ENCODE measurements at places on chromosomes 6 and 20.

DNA sequence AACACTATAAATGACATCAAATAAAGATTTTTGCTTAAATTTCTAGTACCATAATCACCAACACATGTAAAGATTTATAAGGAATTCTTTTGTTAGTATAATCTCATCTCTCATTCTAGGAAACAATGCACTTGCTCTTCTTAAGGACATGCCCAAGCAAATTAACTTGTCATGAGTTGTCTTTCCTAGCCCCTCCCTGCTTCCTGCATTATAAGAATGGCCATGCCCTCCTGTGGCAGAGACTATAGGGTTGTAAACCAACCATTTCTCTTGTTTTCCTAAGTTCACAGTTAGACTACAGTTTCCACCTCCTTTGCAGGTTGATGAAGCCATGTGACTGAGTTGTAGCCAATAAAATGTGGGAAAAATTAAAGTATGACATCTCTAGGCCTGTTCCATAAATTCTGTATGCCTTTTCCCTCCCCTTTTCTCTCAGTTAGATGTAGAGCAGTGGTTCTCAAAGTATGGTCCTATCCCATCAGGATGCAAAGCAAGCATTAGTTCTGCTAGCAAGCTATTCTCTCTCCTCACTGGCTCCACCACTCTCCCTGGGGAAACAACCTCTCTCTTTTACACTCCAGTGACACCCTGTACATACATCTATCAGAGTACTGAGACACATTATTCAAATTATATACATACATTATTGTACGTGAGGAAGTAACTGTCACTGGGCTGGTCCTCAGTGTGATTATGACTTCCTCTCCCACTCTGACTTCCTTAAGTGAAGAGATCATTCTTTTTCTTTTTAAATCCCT, 295.0 kb downstream of the PKHD1 start:
- DNase-seq = no peak

GRCh38 chr6:40807484-40807883, 220.3 kb upstream of the LRFN2 start:
- DNase-seq = peak; percentile 16

DNA sequence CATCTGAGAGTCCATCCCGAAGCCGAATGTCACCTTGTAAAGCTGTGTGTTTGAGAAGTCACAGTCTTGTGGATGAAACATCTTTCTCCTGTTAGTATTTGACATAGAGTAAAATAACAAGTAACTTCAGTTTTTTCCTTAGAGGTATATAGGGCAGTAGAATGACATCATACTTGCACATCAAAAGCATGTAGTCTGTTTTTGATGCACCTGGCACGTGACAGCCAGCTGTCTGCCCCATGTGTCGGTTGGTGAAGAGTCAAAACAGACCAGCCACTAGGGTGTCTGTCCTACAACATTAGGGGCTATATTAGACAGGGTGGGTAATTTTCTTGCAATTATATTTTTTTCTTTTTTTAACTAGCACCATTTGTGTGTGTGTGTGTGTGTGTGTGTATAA, 70.2 kb downstream of the SNX9 start:
- DNase-seq = peak; percentile 23

GRCh38 chr6:14934013-14934412, 311.9 kb upstream of the JARID2 start:
- no peak for DNase-seq

GRCh38 chr20:59772931-59773913, 160.2 kb downstream of the SYCP2 start:
- no peak for DNase-seq

DNA sequence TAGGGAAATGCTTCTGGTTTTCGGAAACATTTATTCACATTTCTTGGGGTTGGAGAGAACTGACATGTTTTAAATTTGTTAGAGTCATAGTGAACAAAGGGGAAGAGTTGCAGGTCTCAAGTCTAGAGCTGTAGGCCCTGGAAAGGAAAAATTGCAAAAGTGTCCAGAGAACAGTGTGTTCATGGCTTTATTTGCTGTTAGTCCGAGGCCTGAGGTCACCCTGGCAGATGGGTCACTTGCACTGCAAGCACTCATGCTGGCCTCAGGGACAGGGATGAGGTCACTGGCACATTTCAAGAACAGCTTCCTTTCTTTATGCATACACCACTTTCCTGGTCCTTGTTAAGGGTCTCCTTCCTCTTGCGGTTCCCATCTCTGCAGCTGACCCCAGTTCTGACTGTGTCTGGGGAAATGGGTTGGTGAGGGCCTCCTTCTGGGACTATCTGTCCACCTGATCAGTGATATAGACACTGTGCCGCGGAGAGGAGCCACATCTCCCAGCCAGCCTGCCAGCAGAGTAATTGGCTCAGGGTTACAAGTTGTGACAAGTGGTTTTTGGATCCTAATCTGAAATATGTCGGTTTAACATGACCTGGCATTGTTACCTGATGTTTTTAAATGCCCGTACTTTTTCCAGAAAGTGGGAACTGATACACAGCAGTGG, 194.0 kb downstream of the EYA4 start:
- DNase-seq = no peak

GRCh38 chr20:18164356-18164755, 26.7 kb downstream of the KAT14 start:
- DNase-seq = no peak

- no peak for DNase-seq
These were observed 501.4 kb downstream of the BCKDHB start for GRCh38 chr6:80607811-80608391.

GRCh38 chr6:147207351-147207750, 3.1 kb downstream of the STXBP5 start:
- no peak for DNase-seq

DNA sequence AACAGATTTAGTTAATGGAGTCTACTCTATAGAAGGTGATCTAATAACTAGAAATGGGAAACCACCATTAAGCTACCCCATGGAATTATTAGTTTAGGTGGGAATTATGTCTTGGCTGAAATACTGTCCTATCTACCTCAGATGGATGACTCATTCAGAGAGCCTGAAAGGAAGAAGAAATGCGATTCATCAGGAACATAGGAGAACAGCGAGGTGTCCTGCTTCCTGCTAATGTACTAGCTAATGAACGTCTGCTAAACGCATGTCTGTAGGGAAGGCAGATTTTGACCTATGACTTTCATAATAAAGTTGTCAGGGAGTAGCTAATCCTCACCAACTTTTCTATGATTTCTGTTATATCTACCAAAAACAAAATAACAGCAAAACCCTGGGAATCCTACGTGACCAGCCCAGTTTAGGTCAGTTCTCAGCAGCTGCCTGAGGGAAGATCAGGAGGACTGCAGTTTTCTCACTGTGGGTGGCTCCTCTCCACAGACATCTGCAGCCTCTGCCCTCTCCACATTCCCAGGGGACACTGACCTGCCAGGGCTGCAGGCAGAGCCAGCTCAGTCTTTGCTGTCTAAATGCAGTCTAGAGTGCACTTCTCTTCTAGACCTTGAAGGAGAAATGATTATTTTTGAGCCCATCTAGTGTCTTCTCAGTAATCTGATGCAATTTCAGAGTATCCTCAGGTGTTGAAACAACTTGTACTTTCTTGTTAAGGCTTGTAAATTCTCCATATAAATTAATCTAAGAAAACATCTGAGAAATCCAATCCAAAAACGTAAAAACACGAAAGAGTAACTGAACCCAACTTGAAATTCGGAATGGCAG, 18.1 kb upstream of the SFT2D1 start:
- no peak for DNase-seq

GRCh38 chr6:28675600-28675999, 149.9 kb downstream of the GPX5 start:
- no peak for DNase-seq

- no peak for DNase-seq
These were observed 7.4 kb downstream of the EPM2A start for GRCh38 chr6:145727817-145728388.

DNA sequence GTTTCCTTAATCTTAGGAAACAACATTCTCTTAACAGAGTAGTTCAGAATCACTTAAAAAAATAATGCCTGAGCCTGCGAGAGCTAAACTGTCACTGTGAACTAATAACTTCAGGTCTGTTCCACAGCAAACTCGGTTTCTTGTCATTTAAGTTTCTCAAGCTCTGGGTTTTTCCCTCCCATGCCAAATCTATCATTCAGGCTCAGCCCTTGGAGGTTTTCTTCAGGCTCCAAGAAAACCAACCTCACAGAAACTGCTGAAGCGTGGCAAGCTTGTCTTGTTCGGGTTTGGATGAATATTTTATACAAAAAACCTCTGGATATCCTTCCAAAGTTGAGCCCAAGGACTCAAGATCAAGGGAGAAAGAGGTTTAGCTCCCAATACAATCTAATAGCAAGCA, 99.7 kb upstream of the SNX9 start:
- no peak for DNase-seq

- peak; percentile 16 for DNase-seq
These were observed 138.6 kb downstream of the ERMARD start for GRCh38 chr6:169890049-169890448.

DNA sequence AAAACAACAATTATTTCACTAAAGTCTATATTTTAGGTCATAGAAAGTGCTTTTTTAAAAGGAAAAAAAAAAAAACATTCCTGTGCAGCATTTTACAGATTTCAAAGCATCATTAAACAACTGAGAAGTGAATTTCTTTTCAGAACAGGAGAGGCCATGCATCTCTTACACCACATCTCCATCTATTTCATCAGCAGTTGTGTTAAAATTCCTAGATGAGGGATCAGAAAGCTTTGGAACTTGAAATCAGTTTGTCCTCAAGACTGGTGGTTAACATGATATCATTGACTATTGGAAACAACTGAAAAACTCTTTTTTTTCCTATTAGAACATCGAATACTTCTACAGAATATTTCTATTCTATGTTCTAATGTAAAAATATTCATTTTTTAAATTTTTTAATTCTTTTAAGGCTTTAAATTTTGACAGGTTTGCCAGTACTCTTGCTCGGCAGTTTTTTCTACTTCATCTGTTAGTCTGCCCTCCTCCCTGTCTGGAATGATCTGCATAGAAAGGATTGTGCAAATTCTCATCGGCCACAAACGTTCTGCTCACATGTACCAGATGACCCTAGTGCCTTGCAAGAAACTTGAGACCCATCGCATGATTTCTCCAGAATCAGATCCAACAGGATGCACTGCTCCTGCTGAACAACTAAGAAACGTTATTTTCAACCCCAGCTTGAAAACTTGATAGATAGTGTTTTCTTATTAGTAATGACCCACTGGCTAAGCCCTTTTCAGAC, 411.0 kb upstream of the AGPAT4 start:
- no peak for DNase-seq

DNA sequence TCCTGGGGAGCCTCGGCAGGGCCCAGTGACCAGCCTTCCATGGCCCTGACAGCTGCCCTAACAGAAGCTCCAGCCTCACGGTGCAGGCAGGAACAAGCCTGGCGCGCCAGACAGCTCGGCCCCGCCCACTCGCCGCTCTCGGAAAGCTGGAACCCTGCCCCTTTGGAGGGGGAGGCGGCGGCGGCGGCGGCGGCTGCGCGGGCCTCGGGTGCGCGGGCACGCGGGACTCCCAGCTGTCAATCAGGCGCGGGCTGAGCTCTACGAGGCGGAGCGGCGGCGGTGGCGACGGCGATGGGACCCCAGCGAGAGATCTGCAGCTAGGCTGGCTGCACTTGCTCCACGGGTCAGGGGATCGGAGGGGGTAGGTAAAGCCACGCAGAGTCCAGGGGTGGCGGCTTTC, at the start of gene NRSN1:
Gene NRSN1 (plus strand): TSS at position 236 of the 400 bp plus-strand sequence. CDS start 8,113 bp downstream, outside the sequence.
- DNase-seq = peak; percentile 67

GRCh38 chr6:84618046-84618752, 146.2 kb downstream of the TBX18 start:
- DNase-seq = no peak

DNA sequence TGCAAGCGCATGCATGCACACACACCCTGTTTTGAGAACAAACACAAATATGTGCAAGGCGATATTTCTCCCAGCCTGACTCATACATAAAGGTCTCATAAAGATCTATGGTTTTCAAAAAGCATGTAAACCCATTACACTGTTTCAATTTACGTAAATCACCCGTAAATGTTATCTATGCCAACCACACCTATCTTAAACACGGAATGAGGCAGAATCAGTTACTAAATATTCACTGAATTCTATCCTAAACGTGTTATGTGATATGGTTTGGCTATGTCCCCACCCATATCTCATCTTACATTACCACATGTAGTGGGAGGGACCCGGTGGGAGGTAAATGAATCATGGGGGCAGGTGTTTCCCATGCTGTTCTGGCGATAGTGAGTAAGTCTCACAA, 621.6 kb downstream of the KIF16B start:
- DNase-seq = no peak

DNA sequence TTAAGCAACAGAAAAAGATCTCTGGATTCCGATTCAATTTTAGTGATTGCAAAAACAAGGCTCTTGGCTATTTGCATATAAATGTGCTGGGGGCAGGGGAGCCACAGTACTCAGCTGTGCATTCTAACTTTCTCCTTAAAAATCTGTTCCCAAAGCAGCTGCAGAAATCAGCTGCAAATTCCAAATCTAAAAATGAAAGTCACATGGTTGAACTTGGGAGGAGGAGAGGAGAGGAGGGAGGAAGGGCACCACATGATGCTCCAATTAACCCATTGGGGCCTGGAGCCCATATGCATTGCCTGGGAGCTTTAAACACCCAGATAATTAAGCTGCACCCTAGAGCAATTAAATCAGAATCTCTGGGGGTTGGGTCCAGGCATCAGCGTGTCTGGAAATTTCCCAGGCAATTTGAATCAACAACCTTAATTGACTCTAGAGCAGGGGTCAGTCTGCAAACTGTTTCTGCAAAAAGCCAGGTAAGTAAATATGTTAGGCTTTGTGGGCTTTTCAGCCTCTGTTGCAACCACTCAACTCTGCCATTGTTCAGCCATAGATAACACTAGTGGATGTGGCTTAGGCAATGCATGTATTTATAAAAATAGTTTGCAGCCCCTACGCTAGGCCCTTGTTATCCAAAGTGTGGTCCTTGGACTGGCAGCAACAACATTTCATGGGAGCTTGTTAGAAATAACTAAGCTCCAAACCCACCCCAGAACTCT, 508.1 kb downstream of the KIF16B start:
- no peak for DNase-seq

DNA sequence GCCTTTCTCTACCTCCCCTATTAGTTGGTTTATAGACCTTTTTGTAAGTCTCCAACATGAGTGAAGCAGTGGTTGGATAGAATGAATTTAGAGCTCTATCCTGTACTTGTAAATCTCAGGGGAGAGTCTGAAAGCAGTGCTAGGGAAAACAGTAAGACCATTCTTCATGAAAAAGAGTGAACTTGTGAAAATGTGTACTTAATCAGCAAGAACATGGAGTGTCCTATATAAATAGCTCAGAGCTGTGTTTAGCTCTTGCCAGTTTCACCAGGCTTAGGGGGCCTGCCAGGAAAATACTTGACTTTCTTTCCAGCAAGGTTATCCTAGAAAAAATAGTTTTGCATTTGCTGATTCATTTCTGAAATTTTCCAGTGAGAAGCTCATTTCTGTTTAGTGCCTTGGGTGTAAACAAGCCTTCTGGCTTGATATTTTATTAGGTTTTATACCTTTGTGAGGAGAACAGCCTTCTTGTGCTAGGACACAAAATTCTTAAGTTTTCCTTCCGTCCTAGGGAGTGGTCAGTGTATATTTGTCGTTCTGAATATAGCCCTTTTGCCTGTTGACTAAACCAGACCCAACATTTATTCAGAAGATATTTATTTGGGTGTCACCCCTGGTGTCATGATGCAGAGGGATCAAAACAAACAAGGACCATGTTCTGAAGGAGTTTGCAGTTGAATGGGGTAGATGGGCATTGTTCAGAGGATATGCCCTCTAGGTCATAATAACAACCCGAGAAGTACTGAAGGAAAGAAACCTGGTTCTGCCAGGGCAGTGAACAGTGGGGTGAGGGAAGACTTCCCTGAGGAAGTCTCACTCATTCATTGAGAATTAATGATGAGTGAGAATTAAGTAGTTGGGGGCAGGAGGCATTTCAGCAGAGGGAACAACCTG, 7.6 kb downstream of the ARFGEF2 start:
- DNase-seq = no peak

GRCh38 chr6:111278731-111279130, 191.4 kb downstream of the SLC16A10 start:
- DNase-seq = no peak

Measured in NCI-H524 (cell line).